ENCODE measurements at places on chromosomes 12 and 14. TPM values are rescaled to one million over a fixed set of nuclear protein-coding genes. Genes with fewer than 3 reads are reported as not detected.

Gene AJUBA
- polyA plus RNA-seq = 0.33 TPM

Gene STXBP6
- not detected for polyA plus RNA-seq

- no peak for DNase-seq
These were observed 3.6 kb downstream of the TTC5 start for GRCh38 chr14:20302042-20302755.

Gene RTL1
- not detected for polyA plus RNA-seq

GRCh38 chr12:94318181-94318580 is 141.5 kb downstream of the CEP83 start:
- DNase-seq = peak; percentile 62

DNA sequence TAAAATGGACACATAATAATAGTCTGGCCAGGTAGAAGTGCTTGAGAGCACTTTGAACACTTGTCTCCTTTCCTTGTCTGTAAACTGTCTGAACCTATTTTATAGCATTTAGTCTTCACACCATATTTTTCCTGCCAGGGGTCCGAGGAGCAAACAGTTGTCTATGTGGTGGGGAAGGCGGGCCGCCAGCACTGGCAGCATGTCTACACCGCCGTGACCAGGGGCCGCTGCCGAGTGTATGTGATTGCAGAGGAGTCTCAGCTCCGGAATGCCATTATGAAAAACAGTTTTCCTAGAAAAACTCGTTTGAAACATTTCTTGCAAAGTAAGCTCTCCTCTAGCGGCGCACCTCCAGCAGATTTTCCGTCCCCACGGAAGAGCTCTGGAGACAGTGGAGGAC is 28.7 kb downstream of the HELB start:
- DNase-seq = no peak

DNA sequence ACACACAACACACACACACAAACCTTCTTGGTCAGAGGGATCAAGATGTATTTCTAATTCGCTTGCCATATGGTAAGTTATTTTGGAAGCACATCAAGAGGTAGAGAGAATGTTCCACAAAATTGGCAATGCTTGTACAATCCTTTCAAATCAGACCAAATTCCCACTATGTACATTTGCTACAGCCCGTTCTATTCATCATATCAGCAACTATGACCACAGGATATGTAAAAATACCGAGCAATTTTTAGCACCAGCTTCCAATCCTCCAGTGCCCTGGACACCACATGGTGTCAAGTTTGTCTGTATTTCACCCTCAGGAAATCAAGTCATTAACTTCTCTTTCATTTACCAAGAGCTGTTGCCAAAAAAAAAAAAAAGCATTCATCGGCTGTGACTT is 21.2 kb downstream of the TBX5 start:
- no peak for DNase-seq

DNA sequence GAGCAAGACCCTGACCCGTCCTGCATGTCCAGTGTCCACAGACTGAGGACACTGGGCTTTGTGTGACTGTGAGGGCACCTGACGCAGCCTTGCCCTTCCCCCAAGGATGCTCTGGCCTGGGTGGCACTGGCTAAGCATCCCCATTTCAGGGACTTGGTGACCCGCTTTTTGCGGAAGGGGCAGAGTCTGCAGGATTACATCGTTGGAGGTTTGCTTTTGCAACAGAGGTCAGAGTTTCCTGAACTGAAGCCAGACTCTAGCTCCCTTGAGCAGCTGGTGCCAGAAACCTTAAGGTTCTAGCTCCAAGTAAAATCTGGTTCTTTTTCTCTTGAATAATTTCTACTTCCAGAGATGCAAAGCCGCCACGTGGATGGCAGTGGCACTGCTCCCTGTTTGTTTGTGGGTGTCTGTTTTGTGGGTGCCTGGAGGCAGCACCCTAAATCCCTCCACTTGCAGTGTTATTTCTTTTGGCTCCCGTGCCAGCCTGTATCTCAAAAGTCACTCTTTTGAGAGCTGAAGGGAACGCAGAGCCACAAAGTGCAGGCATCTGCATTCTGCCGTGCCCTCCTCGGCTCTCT is 184.7 kb downstream of the TSPAN9 start:
- DNase-seq = no peak

Gene ALDH2
- polyA plus RNA-seq = 11.5 TPM

DNA sequence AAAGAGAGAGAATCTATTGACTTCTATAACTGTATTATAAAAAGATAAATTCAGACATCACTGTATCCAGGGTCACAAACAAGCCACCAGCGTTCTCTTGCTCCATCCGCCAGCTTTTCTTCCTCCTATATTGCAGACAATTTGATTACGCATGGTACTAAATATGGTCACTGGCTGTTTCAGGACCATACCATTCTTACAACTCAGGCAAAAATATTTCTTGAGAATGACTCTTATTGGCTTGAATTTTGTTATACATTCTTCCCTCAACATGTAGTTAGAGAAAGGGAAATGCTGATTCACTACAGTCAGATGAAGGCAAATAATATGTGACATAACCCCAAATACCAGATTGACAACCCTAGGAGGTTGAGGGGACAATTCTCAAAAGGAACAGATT is 101.3 kb downstream of the SLC6A15 start:
- DNase-seq = no peak

DNA sequence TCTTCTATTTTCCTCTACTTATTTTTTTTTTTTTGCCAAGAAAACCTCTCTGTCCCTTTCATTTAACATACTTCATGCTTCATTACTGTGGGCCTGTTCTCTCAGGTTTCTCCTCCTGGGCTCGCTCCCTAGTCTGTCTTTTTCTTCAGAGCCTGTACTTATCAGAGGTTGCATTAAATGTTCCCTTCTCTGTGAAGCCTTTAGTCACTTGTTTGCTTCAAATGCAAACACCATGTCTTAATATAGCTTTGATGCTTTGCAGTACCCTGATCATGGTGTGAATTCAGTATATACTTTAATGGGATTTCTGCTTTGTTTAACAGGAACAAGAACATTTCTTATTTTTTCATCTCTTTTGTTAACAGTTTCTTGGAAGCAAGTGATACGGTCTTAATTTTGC is 72.7 kb upstream of the DNM1L start:
- no peak for DNase-seq

DNA sequence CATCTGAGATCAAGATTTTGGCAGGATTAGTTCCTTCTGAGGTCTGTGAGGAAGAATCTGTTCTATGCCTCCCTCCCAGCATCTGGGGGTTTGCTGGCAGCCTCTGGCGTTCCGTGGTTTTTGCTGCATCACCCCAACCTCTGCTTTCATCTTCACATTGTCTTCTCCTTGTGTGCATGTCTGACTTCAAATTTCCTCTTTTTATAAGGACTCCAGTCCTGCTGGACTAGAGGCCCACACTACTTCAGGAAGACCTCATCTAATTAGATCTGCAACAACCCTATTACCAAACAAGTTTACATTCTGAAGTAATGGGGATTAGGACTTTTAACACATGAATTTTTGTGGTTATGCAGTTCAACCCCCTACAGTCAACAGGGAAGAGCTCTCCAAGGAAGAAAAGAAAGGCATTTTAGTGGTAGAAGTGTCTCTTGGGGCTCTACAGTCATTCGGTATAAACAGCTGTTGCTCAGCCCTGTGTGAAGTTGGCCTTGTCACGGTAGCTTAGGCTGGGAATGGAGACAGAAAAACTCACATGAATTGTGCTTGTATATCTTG is 89.7 kb downstream of the CAND1 start:
- no peak for DNase-seq

Gene CLEC2B
- polyA plus RNA-seq = 52.8 TPM

Measured in naive B cell (primary cell).